Fibroblast of the aortic adventitia (primary cell): ENCODE measurements at places on chromosomes 3 and 15.

GRCh38 chr3:71012971-71013370 is 570.6 kb downstream of the FOXP1 start:
- no peak for DNase-seq

- DNase-seq = peak; percentile 68
Measured at GRCh38 chr15:45205192-45205591, 17.4 kb upstream of the SHF start.

DNA sequence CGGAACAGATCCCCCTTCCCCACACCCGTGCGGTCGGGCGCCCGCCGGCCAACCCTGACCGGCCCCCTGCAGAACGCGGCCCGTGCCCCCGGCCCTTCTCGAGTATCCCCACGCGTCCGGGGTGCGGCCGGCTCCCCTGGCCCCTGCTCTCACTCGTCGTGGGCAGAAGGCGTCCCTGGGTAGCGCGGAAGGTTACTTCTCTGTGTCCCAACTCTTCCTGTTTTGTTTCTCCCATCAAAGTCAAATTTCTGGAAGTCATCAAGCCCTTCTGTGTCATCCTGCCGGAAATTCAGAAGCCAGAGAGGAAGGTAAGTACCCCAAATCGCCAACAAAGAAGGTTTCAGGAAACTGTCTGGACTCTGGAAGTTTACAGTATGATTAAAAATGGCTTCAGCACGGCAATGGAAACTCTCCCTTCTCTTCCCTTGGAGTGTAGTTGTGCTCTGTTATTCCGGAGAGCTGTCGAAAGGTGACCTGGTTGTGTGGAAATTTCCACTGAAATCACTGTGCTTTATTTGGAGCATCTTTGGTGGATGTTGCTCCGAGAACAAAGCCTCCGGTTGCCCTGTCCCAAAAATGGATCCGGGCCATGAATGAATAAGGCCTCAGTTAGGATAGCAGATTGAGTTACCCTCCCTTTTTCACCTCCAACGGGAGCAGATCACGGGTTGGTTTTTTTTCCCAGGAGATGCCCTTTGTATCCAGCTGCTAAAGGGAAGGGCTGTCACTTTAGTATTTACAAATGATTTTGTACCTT is 536 bp downstream of the SEC61A1 start:
- DNase-seq = no peak

- peak; percentile 79 for DNase-seq
Measured at GRCh38 chr15:38354315-38354929, 99.5 kb upstream of the FAM98B start.

DNA sequence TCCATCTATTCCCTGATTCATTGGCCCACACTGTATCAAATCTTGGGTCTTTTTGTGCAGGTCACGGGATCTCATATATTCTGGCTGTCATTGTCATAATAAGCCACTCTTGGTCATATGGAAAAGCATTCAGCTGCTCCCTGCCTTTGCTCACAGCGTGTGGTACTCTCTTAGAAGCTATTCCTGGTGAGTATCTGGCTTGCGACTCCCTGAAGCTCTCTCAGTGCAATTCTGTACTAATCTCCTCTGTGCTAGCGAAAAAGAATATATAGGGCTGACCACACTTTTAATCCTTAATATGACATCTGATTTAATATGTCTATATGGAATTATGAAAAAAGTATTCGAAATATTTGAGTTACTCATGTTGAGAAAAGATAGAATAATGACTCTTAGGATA is 440.8 kb upstream of the GBE1 start:
- no peak for DNase-seq

DNA sequence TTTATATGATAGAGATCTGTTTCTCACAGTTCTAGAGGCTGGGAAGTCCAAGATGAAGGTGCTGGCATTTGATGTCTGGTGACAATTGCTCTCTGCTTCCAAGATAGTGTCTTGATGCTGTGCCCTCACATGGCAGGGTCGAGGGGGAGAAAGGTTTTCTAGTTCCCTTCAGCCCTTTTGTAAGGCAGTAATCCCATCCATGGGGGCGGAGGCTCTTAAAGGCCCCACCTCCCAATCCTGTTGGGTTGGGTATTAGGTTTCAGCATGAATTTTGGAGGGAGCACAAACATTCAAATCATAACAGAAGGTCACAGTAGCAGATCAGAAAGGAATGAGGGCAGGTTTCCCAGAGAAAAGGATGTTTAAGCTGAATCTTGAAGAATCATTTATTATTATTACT is 601.7 kb upstream of the ZNF717 start:
- no peak for DNase-seq

- DNase-seq = no peak
Measured at GRCh38 chr15:45821390-45821789, 186.6 kb downstream of the SQOR start.

DNA sequence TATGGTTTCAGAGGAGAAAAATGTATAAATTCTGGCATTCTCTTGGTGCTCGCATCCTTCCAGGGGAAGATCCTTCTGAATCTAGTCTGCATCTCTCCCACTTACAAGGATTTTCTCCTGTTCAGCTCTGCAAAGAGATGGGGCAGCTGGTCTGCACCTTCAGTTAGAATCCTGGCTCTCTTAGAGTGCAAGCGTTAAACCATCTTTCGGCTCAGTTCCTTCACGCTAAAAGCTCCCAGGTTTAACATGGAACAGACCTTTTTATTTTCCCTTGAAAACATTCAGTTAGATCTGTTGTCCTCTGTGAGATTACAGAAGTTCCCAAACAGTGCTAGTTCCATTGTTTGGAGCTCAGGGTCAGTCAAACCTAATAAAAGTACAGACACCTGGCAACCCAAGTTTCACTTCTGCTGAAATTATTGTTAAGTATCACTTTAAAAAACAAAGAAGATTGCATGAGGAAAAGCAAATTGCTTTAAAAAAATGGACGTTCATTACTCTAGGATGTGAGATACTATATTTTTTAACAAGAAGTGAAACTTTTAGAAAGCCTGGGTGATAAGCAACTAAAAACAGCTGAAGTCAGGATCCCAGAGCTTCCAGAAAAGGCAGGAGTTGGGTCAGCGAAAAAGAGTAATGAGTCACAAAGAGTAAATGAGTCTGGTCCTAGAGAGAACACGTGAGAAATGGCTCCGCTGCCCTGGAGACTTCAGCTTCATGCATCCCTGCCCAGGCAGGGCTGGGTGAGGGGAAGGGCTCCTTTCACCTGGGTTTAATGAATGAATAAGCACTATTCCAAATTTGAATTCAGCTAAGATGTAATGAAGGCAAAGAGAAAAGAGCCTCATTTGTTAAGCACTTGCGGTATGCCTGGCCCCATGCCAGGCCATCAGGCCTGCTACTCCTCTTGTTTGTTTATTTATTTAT is 63.3 kb downstream of the ABTB1 start:
- peak; percentile 82 for DNase-seq

DNA sequence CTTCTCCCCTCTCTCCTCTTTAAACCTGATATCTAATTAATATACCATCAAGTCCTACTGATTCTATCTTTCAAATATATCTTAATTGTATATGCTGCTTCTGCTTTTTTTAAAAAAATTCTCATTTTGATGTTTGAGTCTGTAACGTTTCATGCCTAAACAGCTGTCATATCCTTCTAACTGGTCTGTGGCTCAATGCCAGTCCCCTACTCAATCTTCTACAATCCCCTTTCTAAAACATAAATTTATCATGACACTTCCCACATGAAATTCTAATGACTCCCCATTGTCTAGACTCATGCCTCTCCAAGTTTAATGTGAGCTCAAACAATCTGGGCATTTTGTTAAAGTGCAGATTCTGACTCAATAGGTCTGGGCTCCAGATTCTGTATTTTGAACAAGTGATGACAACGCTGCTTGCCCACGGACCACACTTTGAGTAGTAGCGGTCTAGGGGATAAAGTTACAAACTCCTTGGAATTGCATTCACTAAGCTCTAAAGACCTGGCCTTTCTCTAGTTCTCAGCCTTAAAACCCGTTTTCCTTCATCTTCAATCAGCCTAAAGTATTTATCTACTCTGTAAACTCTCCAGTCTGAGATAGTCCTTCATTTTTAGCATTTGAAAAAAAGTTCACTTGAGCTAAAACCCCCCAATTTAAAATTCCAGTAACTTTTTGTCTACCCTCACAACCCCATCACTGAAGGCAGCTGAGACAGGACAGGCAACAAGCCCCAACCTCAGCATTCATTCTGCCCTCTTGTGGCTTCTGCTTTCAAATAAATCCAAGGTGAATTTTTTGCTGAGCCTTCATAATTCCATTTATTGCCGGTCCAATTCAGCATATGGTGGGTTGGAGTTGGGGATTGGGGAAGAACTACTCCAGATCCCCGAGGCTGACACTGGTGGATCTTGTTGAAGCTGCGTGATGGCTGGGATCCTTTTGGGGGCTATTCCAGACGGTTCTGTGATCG is 88.1 kb upstream of the THRB start:
- peak; percentile 16 for DNase-seq

- peak; percentile 62 for DNase-seq
Measured at GRCh38 chr3:184129012-184129411, 6.1 kb upstream of the EIF2B5 start.

GRCh38 chr3:126618760-126619159 is 36.2 kb downstream of the TXNRD3 start:
- DNase-seq = no peak

GRCh38 chr3:105868431-105868741 is 426 bp downstream of the CBLB start:
- DNase-seq = peak; percentile 43

- no peak for DNase-seq
Measured at GRCh38 chr3:78183906-78184599, 1144.2 kb downstream of the ROBO2 start.
